ENCODE measurements at places on chromosomes 7 and 10. TPM values are rescaled to one million over a fixed set of nuclear protein-coding genes. Genes with fewer than 3 reads are reported as not detected.
A peak's percentile ranks its signal among the peaks of the same experiment; 100 is the strongest.

Gene LIPN
- total RNA-seq = not detected

Gene PFKP
- total RNA-seq = 294 TPM

Gene TMEM184A
- 0.28 TPM for total RNA-seq

Gene MYPN
- total RNA-seq = 12.5 TPM

Gene GPR15LG
- total RNA-seq = not detected

Gene CUBN
- 0.83 TPM for total RNA-seq

DNA sequence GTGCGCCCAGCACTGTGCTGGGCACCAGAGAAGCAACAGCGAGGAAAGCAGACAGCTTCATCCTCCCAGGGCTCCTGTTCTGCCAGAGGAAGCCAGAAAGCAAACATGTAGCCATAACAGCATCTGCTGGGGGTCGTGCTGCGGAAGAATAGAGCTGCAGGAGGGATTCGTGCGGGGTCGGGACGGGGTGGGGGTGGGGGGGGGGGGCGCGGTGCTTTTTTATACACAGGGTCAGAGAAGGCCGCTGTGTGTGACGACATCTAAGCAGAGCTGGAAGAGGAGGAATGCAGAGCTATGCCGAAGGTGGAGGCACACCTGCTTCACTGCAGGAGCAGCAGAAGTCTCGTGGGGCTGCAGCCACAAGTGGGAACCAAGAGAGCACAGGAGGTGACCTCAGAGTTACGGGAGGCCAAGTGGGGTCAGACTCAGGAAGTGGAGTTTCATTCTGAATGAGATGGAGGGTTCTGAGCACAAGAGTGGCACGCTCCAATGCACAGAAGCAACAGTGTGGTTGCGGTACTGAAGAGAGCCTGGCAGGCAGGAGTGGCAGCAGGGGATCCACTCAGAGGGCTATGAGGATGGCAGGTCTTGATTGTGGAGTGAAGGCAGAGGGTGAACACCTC, 11.1 kb downstream of the PKD1L1 start:
- no peak for DNase-seq

- peak; percentile 65 for DNase-seq
These were observed 20.2 kb downstream of the PDCD11 start for GRCh38 chr10:103416436-103417147.

DNA sequence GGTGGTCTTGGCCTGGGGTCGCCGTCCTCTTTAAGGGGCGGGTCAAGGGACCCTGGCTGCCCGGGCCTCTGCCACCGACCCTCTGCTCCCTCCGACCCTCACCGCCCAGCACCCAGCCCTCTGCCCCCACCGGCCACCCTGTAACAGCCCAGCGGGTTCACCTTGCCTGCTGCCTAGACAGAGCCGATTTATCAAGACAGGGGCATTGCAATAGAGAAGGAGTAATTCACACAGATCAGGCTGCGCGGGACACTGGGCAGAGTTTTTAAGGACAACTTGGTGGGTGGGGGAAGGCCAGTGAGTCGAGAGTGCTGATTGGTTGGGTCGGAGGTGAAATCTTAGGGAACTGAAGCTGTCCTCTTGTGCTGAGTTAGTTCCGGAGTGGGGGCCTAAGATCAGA, 779 bp upstream of the ADCK2 start:
- DNase-seq = no peak

DNA sequence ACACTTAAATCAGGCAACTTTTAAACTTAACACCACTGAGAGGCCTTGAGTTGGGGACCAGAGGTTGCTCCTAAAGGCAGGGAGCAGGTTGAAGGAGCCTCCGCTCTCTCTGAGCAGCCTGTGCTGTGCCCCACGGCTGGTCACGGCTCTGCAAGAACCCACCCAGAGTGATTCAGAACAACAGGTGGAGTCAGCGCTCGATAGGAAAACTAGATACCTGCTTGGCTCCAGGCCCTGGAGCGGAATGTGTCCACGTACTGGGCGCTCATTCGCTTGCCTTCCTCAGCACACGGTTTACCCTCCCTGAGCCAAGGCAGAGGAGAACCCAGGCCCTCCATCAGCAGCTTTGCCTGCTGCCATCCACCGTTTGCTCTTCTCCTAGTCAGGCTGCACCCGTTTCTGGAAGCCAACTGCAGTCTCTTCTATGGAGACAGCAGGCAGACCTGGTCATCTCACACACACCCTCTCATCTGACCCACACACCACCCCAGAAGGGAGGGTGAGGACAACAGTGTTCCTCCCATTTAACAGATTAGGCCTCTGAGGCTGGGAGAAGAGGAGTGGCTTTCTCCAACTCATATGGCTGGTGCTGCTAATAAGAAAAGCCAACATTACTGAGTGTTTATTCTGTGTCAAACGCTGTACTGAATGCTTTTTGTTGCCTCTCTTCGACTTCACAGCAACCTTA, 37.6 kb upstream of the PDCD4 start:
- no peak for DNase-seq

DNA sequence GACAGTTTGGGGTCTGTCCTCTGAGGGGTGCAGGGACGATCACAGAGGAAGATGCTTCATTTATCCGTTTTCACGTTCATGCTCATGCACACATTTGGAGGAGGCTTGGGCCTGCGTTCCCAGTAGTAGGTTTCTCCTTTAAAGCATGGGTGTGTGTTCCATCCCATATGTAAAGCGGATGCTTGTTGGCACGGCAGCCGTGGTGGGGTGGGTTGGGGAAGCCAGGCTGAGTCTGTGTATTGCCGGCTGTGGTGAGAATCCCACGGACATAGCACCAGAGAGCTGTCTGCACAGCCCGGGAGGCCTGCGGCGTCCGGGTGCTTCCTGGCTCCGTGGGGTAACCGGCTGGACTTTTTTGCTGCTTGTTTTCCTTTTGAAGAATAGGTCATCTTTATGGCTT, 440 bp downstream of the JAKMIP3 start:
- no peak for DNase-seq

DNA sequence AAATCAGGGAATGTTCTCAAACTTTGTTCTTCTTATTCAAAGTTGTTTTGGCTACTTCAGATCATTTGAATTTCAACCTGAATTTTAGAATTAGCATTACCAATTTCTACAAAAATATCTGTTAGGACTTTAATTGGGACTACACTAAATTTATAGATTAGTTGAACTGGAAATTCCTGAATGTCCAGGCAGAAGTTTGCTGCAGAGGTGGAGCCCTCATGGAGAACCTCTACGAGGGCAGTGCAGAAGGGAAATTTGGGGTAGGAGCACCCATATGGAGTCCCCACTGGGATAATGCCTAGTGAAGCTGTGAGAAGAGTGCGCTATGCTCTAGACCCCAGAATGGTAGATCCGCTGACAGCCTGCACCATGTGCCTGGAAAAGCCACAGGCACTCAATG, 22.8 kb upstream of the AGMO start:
- DNase-seq = no peak

DNA sequence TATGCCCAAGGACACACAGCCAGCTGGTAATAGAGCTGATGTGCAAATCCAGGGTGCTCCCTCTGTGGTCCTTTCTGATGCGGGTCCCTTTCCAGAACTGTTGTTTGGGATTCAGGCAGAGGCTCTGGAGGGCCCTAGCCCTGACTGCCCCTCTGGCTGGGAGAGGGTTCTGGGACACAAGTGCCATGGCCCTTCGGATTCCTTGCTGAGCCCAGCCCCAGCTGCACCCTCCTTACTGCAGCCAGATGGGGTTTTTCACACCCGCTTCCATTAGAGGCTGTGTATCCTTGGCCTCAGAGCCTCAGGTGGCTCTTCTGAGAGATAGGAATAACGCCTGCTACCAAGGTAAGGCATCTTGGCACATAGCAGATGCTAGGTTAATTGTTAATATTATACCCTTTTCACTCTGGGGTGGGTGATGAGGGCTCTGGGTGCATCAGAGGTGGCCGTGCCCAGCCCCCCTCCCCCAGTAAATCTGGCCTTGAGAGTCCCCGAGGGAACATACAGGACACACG, 89.8 kb upstream of the LRRC4 start:
- no peak for DNase-seq

DNA sequence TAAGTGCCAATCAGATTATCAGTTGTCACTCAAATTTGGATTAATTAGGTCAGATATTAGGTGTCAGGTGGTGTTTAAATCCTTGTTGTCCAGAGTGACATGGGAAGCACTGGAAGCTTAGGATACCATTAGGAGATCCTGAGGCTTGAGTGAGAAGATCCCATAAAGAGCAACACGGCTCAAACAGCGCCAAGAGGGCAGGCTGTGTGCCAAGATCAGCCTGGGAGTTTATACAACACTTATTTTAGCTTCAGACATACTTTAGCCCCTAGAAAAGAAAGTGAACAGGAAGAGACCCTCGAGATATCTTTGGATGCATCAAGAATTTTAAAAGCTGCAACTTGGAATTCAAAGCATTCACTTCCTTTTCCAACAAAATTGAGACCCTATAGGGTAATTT, 14.2 kb upstream of the ACTA2 start:
- peak; percentile 33 for DNase-seq

GRCh38 chr7:96685755-96686154, 23.9 kb downstream of the SEM1 start:
- DNase-seq = no peak

DNA sequence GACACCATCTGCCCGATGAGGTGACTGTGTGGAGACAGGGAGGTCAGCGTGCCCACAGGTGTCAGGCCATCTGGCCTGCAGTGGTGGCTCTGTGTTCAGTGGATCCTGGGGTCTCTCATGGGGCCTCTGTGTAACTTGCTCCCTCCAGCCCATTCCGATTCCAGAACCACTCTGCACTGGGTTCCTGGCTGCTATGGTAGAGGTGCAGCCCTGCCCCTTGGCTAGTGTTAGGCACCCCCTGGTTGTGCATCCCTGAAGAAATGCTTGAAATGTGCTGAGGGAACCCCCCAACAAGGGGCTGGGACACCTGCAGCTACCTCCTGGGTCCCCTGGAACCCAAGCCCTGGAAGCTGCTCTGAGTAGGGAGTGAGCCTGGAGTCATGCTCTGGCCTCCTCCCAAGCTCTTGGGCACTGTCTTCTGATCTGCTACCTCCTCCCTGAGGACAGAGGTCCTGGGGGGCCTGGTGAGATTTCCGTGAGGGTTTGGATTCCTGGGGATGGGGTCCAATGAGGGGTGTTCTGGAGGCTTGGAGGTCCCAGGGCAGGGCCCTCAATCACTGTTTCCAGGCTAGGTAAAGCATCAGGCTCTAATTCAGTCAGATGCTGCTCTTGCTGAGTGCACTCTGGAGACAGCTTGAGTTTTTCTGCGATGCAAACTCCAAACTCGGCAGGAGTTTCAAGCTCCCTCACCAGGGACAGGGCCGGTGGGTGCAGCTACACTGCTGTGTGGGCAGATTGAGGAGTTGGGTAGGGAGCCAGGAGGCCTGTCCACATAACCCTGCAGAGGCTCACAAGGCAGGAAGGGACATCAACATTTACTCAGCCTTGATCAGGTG, 27.7 kb downstream of the RAMP3 start:
- no peak for DNase-seq

DNA sequence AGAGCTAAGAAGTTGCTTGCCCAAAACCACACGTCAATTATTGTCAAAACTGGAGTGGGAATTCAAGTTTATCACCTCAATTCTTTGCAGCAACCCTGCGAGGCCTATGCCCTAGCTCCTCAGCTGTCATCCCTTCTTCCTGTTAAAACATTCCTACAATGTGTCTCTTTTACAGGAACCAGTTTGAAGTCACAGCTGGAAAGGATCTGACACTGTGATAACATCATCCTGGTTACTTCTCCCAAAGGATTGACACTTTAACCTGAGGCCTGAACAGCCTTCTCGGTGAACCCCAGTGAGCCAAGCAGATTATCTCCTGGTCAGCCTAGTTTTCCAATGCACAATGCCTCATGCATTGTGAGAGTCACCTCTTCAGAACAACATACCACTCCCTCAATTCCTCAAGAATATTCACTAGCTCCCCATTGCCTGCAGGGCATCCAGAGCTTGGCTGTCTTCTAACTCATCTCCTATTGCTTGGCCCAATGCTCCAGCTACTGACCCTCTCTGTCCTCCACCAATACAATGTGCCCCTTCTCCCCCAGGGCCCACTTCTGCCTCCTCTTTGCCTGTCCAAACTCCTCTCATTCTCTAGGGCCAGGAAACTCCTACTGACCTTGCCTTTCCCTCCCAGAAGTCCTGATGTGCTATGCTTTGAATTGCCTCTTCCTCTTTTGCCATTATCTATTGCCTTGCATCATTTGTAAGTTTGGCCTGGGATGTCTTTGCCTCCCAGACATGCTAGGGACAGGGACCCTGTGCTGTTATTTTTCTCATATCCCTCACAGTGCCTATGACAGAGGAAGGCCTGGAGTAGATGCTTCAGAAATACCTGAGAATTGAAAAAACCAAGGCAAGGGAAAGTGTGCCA, 10.4 kb upstream of the DLG5 start:
- no peak for DNase-seq

DNA sequence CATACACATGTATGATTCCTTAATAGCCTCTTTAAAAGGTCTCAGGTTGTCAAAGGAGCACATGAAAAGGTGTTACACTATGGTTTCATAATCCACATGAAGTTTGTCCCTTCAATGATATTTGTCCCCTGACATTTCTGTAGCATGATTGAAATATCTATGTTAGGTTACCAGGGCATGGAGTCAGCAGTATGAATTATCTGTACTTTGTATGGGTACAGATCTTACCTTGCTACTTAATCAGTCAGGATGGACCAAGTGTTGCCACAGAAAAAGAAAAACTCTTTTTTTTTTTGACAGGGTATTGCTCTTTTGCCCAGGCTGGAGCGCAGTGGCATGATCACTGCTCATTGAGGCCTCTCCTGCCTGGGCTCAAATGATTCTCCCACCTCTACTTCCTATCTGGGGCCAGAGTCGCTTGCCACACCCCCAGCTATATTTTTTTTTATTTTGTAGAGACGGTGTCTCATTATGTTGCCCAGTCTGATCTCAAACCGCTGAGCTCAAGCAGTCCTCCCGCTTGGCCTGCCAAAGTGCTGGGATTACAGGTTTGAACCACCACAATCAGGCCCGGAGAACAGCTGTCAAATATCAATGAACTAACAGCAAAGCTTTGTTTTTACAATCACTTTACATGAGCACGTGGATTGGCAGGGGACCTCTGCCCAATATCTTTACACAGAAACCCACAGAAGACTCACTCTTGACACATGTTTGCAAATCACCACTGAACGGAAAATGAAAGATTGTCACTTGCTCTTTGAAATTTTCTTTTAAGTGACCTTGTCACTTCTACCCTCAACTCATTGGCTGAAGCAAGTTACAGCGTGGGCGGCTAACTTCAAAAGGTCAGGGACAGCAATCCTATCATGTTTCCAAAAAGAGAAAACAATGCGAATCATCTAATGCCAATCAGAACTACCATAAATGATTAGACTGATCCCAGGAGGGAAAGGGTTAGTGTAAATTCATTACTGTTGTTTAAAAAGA, 140.2 kb downstream of the PRKG1 start:
- DNase-seq = peak; percentile 30

DNA sequence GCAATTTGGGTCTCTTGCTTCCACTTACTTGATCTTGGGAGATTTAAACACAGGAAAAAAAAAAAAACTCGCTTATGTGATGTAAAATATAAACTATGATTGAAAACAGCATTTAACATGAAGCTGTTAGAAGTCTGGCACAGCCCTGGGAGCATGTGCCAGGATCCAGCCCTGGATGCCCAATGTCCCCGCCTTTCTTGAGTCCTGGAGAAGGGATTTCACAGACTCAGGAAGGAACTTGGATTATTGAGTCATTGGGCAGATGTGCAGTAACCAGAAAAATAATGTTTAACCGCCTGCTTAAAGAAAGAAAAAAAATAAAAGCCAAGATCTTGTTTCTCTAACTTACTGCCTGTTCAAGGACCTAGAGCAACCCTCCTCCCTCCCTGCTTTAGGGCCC, 3.7 kb upstream of the JCAD start:
- peak; percentile 85 for DNase-seq

- no peak for DNase-seq
These were observed 5.5 kb upstream of the ZNF316 start for GRCh38 chr7:6631605-6632004.

Measured in IMR-90 (cell line).